ENCODE measurements at places on chromosomes 3 and 15.

- DNase-seq, result no peak
Observed at GRCh38 chr3:17076940-17077605, 192.3 kb downstream of the PLCL2 start.

- no peak for DNase-seq
Observed at GRCh38 chr15:71272932-71273331, 157.7 kb downstream of the THSD4 start.

DNA sequence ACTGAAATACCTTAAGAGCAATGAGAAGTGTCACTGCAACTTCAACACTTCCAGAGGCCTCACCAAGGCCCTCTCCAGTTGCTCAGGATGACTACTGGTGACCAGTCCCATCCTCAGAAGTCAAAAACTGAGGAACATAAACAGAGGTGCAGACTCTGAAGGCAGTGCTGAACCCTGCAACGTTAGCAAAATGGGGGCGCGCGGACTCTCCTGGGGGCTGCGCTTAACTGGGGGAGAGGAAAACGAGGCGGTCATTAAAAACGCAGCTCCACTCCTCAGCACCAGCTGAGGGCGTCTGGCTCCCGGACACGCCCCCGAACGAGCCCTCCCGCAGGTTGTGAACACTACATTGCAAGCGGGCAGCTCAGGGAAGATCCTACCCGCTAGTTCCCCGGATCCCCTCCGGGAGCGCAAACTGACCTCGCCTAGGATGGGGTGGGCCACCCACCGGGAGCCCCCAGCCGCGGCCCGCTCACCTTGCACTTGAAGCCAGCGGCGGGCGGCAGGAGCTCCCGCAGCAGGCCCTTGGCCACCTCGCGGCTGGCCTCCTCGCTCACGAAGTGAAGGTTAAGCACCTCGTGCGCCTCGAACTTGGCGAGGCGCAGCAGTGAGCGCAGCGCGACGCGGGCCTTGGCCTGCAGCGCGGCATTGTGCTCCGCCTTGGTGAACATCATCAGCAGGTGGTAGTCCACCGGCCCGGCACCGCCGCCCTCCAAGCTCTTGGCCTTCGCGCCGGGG lies 711 bp downstream of the XXYLT1 start:
- DNase-seq, result no peak

GRCh38 chr3:57100046-57100695 lies 39.7 kb downstream of the SPATA12 start:
- DNase-seq, result peak; percentile 61

GRCh38 chr15:72859017-72859756 lies 75.6 kb upstream of the ADPGK start:
- no peak for DNase-seq

- no peak for DNase-seq
Observed at GRCh38 chr3:112734171-112734570, 93.2 kb upstream of the CCDC80 start.

DNA sequence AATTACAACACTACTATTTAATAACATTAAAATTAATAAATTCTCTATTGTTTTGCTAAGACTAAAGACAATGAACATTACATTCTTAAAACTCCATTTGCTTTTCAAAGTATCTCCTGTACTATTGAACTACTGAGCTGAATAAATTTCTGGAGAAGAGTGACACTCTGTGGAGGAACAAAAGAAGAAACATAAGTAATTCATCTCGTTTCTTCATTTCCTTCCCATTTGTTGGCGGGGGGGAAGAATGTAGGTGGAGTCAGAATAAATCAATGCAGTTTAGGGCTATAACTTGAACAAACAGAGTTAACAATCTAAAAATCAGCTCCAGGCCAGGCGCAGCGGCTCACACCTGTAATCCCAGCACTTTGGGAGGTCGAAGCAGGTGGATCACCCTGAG lies 32.7 kb downstream of the EFHB start:
- no peak for DNase-seq

GRCh38 chr3:152176241-152176640 lies 92.5 kb upstream of the MBNL1 start:
- no peak for DNase-seq

DNA sequence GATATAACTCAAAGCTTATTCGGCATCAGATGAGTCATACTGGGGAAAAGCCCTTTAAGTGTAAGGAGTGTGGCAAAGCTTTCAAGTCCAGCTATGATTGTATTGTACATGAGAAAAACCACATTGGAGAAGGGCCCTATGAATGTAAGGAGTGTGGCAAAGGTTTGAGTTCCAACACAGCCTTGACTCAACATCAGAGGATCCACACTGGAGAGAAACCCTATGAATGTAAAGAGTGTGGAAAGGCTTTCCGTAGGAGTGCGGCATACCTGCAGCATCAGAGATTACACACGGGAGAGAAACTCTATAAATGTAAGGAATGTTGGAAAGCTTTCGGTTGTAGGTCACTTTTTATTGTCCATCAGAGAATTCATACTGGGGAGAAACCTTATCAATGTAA lies 7.5 kb downstream of the ZNF621 start:
- no peak for DNase-seq

- DNase-seq, result no peak
Observed at GRCh38 chr15:25700916-25701315, 162.2 kb downstream of the ATP10A start.

DNA sequence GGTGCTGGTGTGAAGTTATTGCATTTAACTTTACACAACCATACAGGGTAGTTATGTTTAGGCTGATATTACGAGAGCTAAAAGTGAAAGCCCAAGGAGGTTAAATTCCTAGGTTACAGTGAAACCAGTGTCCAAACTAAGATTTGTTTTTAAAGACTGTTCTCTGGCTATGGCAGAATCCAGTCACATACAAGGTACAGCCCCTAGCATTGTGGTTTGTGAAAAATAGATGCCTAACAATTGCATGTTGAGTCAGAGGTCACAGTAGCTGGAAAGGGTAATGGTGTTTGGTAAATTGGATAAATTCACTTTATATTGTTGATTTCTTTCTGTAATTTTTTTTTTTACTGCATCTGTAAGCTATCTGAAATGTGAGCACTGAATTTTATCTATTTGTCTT lies 614.6 kb upstream of the TBL1XR1 start:
- no peak for DNase-seq

GRCh38 chr15:77846360-77846759 lies 213.6 kb upstream of the LINGO1 start:
- no peak for DNase-seq

GRCh38 chr15:100330629-100331215 lies 11.1 kb downstream of the ADAMTS17 start:
- DNase-seq, result no peak
